ENCODE measurements at places on chromosomes 5 and 9.

- DNase-seq: no peak
Observed at GRCh38 chr5:168750926-168751325, 171.8 kb upstream of the PANK3 start.

- DNase-seq: no peak
Observed at GRCh38 chr9:117093891-117094844, 320.7 kb downstream of the ASTN2 start.

GRCh38 chr5:75574791-75575190 lies 36.5 kb upstream of the ANKDD1B start:
- no peak for DNase-seq

DNA sequence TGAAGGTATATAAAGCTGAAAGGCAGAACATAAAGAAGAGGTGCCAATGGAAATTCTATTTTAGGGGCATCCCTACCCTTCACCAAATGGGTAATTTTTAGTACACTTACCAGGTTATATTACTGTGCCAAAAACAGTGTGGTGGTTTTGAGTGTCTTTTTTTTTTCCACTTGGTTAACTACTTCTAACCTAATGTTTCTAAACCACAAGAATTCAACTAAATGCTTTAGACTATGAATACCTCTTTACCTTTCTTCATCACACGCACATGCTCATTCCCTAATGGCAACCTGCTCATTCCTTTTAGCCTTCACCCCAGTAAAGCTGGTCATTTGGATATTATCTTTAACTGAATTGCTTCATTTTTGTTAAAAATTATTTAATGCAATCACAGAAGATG lies 215.6 kb downstream of the PIK3R1 start:
- DNase-seq: no peak

GRCh38 chr5:102799017-102799416 lies 43.9 kb downstream of the PAM start:
- no peak for DNase-seq

- DNase-seq: no peak
Observed at GRCh38 chr5:141517880-141518617, 29.2 kb downstream of the PCDHGC5 start.
